Inflammatory macrophage (primary cell): ENCODE measurements at places on chromosomes 12 and 14.

- DNase-seq = no peak
Observed at GRCh38 chr14:93056166-93056839, 59.4 kb downstream of the ITPK1 start.

GRCh38 chr14:32324601-32325000, 4.5 kb upstream of the AKAP6 start:
- no peak for DNase-seq

DNA sequence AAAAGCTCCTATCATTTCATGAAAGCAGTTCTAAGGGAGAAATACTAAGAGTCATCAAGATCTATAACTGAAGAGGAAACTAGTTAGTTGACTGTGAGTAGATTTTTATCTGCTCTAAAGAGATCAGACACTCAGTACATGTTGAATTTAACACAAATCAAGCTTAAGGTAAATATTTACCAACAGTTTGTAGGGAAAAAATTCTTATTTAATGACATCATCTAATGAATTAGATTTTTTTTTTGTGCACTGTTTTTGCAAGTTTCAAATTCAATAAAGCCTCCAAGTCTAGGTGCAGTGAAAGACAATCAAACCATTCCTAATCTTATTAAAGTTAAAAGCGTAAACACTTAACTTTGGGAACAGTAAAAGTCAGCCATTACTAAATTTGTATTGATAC, 93.0 kb upstream of the PRKD1 start:
- no peak for DNase-seq

DNA sequence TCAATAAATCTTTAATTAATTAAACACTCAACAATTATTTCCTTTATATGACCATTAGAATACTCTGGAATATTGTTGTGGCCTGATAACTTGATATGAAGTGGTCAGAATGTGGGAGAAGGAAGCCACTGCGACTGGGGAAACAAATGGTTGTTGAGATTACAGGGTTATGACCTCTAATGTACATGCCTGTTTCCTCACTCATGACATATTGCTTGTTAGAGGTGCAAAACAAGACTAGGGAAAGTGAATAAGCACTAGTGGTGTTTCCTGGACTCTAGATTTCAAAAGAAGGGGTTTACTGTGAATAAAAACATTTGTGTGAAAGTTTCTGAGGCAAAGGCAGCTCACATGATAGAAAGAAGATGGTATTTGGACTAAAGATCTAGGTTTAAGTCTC, 53.3 kb downstream of the STAB2 start:
- DNase-seq = no peak

DNA sequence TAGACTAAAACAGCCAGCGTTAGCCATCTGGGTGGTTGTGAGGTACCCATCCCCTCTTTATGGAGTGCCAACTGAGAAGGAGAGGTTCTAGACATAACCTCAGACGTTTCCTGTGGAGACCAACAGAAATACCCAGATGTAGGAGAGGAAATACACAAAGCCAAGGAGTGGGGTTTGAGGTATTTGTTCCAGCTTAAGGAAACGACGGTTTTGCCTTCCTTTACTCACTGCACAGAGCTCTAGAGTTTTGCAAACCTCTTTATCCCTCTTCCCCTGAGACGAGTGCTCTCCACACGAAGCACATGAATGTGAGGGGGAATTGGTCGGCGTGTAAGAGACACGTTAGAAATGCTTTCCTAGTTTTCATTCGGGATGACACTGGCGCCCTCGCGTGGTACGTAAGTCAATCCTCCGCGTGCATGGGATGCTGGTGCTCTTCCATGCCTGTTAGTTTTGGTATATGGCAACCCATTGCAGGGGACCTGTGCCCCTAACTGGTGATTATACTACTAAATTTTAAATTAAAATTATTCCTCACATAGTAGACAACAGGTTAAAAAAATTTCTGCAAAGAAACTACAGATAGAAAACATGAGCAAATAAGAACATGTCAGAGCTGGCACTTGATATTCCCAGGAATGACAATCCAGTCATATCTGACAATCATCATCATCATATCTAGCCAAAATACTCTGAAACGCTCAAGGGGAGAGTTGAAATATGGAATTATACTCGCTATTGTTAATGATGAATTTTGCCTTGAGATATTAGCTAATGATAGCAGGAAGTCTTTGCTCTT, 121.7 kb downstream of the PPM1H start:
- DNase-seq = peak; percentile 55
